GM12864 (cell line): ENCODE measurements at places on chromosomes 6 and 20.

DNA sequence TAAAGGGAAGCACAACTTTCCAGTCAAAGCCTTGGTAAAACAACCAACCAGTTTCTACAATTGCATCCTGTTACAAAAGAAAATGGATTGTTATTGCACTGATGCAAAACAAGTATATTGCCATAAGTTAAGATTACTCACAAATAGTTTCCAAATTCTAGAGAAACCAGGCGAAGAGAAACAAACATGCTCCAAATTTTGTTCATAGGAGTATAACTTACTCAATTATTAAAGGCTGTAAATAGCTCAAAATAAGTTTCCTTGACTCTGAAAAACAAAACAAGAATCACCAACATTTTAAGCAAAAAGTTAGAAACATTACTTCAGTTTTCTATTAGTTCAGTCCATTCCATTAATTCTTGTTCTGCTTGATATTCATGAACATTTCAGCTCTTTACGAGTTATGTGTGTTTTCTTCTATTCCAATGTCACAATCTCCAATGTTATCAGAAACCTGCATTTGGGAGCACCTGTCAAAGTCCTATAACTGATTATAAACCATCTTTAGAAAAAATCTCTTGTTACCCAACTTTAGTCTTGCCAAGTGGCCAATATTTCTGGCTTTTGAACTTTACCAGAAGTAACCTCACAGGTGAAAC lies 137.9 kb upstream of the THBS2 start:
- DNase-seq = no peak

GRCh38 chr20:36399147-36399968 lies 93.2 kb downstream of the DLGAP4 start:
- DNase-seq = peak; percentile 4

DNA sequence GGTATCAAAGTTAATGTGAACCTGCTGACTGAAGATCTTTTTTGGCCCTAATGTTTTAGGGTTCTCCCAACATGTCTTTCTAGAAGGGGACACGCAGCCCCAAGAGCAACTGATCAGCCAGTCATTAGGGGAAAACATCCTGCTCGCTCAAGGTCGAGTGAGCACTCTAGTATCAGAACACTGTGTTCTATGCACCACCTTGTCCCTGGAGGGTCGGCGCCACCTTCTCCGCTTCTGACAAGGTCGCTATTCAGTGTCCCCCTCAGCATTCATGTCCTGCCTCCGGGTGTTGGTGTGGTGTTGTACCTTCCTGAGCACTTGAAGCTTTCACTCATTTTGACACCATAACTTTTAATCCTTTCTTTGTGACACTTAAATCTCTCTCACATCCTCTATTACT lies 331.2 kb upstream of the KCNQ5 start:
- no peak for DNase-seq

DNA sequence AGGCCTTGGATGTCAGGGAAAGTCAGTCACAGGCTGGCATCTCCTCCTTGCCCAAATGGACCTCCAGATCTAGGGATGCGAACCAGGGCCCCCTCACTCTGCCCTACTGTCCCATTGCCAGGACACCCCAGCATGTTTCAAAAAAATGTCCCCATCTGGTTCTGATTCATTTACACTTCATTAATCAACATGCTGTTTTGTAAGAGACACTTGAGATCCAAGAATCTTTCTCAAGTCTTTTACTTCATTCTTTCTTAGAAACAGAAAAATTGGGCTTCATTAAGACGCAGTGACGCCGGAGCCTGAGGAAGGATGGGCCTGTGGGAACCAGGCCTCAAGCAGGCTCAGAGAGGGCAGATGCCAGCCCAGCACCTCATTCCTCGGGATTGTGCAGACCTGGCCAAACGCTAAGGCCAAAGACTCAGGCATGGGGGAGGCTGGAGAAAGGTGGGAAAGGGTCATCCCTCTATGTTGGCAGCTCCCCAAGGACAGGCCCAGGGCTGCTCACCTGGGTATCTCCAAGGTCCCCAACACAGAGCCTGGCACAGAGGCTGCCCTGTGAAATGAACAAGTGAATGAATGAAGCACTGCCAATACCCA lies 3.8 kb downstream of the RSPO4 start:
- DNase-seq = no peak
